A549 (cell line): ENCODE measurements at places on chromosomes 13 and 19. TPM values are rescaled to one million over a fixed set of nuclear protein-coding genes. Genes with fewer than 3 reads are reported as not detected.

- DNase-seq, result peak; percentile 13
These were observed 110.2 kb upstream of the DOCK9 start for GRCh38 chr13:99087954-99088491.

- DNase-seq, result peak; percentile 15
These were observed 93.6 kb downstream of the KL start for GRCh38 chr13:33109801-33110200.

DNA sequence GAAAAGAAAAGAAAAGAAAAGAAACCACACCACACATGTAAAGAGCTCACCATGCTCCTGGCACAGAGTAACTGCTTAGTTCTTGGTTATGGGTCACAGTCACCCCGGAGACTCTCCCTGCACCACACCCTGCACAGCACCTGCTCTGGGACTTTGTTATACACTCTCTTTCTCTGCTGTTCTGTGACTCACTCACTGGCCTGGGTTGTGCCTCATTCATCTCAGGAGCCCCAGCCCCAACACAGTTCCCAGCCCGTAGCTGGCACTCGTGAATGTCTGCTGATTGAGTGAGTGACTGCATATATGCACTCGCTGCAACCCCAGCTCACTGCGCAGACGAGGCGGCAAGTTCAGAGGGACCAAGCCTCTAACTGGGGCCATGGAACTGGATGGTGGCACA, 22.9 kb upstream of the ZNF507 start:
- no peak for DNase-seq

GRCh38 chr13:106418556-106418955, 116.9 kb downstream of the EFNB2 start:
- DNase-seq, result no peak

DNA sequence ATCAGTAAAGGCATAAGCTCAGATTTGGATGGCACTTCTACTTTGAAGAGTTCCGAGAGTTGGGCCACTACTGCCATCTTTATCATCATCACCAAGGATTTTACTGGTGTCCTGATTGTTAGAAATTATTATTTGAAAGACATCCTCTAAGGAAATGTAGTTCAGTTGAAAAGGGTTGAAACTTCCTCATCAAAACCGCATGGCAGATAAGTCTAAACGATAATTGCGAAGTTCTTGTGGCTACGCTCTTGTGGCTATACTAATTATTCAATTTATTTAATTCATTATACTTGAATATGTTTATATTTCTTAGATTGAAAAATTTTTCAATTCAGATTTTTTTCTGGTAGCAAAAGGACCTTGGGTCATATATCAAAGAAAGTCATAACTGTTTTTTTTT, 22.4 kb downstream of the TNFRSF19 start:
- no peak for DNase-seq

Gene LRFN3
- 12.8 to 17.1 TPM (median 16.6 TPM) in 3 replicates for polyA plus RNA-seq

Gene IGSF23
- 0.35 to 0.45 TPM (median 0.42 TPM) in 3 replicates for polyA plus RNA-seq

DNA sequence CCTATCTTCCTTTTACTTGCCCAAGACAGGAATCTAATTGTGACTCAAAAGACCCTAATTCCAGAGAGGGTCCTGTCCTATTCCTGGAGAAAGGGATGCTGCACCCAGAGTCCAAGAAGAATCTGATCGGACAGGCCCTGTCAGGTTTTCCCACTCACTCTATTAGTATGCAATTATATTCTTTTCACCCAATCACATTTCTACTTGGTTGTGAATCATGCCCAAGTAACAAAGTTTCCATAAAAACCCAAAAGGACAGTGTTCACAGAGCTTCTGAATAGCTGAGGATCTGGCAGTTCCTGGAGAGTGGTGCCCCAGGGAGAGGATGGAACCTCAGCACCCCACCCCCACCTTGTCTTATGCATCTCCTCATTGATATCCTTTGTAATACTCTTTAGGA, 135.3 kb upstream of the SLITRK5 start:
- DNase-seq, result no peak

GRCh38 chr13:112900226-112900600, 68.8 kb upstream of the MCF2L start:
- no peak for DNase-seq

GRCh38 chr13:109707044-109707741, 79.2 kb downstream of the IRS2 start:
- DNase-seq, result no peak

Gene C19orf47
- 22.1 to 25.7 TPM (median 25.2 TPM) in 3 replicates for polyA plus RNA-seq

- no peak for DNase-seq
These were observed 138.5 kb downstream of the FOXO1 start for GRCh38 chr13:40527914-40528313.

GRCh38 chr13:72253754-72254153, 386.8 kb upstream of the DACH1 start:
- DNase-seq, result no peak

- no peak for DNase-seq
These were observed 669.9 kb upstream of the PCDH20 start for GRCh38 chr13:62085337-62086229.
